COLO829 (cell line): ENCODE measurements at places on chromosomes 11 and 22.

DNA sequence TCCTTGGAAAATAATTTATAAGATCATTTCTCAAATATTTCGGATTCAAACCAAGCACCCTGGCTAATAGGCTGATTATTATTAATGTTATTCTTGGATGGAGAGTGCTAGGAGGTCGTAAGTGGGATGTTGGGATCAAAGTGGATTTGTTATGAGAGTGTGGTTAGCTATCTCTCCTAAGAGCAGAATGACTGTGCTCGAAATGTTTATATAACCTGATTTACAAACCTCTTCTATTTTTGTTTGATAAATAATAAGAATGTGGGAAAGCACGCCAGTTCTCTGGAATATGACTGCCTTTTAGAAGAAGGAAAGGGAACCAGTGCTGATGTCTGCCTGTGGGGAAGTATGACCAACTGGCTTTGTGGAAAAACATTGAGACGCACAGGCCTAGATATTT is 527.5 kb downstream of the NTM start:
- DNase-seq: no peak

DNA sequence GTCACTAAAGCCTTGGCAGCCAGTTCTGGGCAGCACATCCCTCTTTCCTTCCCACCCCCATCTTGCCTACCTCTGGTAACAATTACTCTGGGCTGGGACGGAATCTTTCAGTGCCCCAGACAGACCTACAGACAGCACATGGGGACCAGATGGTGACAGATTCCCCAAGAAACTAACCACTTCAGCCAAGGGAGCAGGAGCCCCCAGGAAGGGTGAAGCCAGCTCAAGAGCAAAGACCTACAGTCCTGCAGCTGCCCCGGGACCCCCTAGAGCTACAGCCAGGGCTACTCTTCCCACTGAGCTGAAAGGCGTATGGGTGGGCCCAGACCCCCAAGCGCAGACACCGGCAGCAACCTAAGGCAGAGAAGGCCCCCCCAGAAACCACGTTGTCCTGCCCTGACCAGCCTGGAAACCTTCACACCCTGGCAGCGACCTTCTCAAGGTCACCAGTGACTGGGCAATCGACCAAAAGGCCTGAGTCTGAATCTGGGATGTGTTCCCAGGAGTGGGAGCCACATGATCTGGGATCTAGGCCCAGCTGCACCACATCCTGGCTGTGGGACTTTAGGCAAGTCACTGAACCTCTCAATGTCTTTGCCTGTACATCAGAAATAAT is 65.8 kb downstream of the LRRC32 start:
- no peak for DNase-seq

- DNase-seq: no peak
Observed at GRCh38 chr11:66462911-66463310, 3.8 kb upstream of the PELI3 start.

DNA sequence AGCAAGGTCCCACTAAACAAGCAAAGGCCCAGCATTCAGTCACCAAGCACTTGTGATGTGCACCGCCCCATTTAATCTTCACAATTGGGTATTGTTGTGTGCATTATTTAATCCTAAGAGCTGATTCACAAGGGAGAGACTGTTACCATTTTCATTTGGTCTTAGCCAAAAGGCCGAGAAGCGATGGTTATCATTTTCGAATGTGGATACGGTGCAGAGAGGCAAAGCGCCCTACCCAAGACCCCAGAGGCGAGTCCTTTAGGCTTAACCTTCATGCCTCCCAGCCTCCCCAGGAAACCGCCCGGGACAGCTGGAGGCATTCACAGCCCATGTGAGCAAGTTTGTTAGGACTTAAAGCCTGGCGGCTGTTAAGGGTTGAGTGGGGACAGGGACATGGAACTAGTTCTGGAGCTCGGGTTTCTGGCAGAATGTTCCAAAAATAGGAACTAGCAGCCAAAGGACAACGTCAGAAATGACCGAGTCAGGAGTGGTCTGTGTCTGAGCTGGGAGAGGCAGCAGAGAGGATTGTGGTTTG is 13.0 kb upstream of the UPK3A start:
- DNase-seq: peak; percentile 42

DNA sequence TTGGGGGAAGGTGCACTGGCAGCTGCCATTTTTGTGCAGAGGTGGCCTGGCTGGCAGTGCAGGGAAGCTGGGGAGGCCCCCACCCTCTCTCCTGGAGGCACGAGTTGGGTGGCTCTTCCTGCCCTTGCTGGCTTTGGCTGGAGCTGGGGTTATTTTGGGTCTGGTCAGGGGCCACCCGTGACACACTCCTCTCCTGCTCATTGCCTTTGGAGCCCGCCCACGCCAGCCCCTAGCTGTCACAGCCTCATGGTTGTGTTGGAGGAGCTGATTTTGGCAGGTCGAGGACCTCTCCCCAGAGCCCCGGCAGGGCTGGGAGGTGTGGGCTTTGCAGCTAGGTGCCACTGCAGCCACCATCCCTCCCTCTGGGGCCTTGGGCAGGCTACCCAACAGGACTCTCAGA is 21.5 kb downstream of the FBLN1 start:
- no peak for DNase-seq

DNA sequence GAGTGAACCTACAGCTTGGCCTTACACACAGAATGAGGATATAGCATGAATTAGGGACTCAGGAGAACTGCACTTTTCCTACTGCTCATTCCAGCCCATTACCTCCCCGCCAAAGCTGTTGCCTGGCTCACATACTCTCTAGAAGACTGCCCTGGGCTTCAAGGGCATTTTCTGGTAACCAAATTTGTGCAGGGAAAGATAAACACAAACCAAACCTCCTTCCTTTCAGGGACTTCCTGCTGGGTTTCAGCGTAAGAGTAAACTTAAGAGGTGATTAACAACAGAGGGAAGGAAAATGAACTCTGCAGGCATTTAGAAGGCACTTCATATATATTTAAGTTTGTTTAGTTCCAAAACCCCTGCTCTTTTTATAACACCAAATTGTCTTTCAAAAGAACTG is 194.9 kb downstream of the SWAP70 start:
- no peak for DNase-seq
